ENCODE measurements at places on chromosomes 3 and 15. TPM values are rescaled to one million over a fixed set of nuclear protein-coding genes. Genes with fewer than 3 reads are reported as not detected.

The GABRR3 gene
- not detected for total RNA-seq

The SLC33A1 gene
- 43.8 TPM for total RNA-seq

DNA sequence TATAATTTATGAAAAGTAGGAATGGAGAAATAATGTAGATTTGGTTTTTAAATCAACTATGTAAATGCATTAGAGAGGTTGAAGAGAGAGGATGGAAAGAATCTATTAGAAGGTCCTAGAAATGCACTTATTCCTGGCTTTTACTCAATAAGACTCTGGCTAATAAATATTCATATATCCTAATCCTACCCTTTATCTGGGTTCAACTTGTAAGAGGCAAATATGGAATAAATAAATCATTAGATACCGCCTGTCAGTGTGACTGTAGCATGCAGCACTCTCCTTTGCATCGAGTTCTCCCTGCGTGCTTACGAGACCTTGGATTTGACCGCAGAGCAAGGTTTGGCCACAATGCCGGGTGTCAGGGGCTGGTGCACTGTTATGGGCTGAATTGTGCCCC is 1156.5 kb downstream of the ROBO1 start:
- DNase-seq, result no peak

- DNase-seq, result no peak
These were observed 22.2 kb downstream of the LSM3 start for GRCh38 chr3:14200841-14201240.

DNA sequence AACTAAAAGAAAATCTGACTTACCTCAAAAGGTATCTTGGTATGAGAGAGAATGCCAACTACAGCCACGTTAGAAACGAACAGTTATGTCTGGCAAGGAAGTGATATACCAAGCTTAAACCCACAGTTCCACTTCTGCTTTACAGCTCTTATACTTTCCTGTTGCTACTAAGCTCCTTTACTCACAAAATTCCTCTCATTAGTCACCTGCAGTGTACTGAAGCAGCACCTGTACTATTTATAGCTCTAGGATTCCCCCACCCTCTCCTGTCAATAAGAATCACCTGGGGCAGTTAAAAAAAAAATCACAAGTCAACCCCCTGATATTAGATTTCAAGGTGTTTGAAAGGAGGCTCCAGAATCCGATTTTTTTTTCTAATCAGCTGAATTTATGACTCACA is 2.9 kb upstream of the TMEM266 start:
- DNase-seq, result no peak

DNA sequence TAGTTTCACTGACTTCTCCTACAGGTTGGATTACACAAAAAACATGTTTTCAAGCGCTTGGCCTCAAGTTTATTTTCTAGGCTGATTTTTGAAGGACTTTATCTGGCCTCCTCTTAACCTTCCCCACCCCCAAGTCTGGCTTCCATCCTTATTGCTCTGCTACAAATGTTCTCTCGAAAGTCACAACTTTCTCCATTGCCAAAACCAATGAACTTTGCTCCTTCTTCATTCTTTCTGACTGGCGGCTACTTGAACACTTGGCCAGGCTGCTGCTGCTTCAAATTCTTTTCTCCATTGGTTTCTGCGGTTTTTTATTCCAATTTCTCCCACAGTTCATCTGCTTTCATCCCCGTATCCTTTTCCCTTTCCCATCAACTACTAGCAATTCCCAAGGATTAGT is 106.6 kb downstream of the TOP2B start:
- DNase-seq, result no peak

DNA sequence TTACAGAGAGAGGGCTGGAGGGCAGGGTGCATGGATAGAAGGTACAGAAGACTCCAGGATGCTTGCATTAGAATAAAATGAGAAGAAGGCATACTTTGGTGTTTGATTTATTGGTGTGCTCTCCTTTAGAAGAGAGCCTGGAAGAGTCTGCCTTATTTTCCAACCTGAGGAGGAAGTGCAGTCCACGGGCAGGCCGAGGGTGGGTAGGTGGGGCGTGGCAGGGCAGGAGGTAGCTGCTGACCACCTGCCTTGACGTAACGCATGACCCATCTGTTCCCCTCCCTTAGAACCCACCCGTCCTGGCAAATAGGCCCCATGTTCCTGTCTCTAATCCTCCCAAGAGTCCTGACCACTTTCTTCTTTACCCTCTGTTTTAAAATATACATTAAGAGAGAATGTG is 222.3 kb upstream of the LYSMD4 start:
- no peak for DNase-seq

GRCh38 chr15:57284535-57284934 is 91.8 kb upstream of the CGNL1 start:
- DNase-seq, result no peak

GRCh38 chr3:9732740-9733115 is 1.2 kb downstream of the BRPF1 start:
- DNase-seq, result peak; percentile 73

Measured in GM23248 (cell line).